ENCODE measurements at places on chromosomes 13 and 19.

GRCh38 chr19:19457671-19458070, 52.2 kb downstream of the GATAD2A start:
- no peak for DNase-seq

- DNase-seq: no peak
These were observed 144.4 kb downstream of the DIAPH3 start for GRCh38 chr13:60019119-60019993.

GRCh38 chr13:106651442-106651841, 83.5 kb upstream of the ARGLU1 start:
- no peak for DNase-seq

DNA sequence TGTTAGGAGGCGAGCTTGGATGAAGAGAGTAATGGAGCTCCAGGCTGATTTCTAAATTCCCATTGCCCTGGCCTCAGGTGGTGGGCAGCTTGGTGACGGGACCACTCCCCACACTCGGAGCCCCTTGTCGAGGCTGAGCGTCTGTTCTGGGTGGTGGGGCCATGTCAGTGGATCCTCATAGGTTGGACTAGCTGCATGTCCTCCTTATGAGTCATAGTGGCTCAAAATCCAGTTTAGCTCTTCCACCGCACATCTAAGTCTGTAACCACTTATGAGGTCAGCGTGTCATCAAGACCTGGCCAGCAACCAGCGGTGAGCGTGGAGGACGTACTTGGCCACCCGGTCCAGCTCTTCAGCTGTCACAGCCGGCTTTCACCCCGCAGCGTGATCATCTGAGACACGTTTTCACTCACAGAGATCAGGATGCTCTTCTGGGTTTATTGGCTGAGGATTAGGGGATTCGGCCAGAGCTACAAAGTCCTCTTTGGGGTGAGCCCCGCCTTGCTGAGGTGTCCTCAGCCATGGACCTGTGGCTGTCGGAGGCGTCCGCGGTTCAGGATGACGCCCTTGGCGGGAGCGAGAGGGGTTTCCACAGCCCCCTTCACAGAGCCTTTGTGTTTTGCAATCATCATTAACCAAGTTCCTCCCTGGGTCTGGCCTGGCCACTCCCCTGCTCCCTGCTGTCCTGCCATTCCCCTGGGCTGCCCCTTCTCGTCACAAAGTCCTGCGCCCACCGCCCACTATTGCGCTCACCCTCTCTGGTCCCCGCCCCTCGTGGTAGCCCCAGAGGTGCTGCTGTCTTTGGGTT, 41.9 kb downstream of the ADPRHL1 start:
- DNase-seq: no peak

DNA sequence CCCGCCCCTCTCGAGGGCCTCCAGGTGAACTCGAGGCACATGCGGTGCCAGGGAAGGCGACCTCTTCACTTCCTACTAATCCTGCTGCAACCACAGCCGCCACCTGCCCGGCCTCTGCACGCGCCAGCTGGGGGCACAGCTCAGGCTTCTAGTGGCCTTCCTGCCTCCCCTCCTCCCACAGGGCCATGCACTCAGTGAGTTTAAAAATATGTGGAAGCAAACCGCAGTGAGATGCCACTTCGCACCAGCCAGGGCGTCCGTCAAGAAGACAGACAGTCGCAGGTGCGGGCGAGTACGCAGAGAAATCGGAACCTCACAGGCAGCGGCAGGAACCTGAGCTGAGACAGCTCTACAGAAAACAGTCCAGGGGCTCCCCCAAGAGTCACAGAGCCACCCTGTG, 10.4 kb downstream of the LMNB2 start:
- no peak for DNase-seq

DNA sequence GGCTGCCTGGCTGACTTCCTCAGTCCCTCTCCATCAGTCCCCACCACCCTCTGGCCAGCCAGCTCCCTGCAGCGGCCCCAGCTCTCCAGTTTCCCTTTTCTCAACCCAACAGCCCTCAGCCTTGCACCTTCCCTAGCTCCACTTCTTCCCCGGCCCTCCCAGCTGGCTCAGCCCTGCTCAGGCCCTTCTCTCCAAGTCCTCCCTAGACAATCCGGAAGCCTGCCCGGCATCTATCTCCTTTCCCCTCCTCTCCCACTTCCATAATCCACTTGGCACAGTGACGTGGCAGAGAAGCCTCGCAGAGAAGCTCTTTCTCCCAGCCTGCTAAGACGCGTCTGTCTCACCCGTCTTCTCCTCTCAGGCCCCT, 1.1 kb downstream of the UBXN6 start:
- peak; percentile 32 for DNase-seq

- DNase-seq: no peak
These were observed at the start of gene FUT2 for GRCh38 chr19:48695743-48696352. TSS of gene FUT2 (plus strand) at chr19:48695971. CDS start at chr19:48702957, 6,986 bp downstream.

- DNase-seq: no peak
These were observed 3.4 kb downstream of the ZNF430 start for GRCh38 chr19:21023901-21024300.

DNA sequence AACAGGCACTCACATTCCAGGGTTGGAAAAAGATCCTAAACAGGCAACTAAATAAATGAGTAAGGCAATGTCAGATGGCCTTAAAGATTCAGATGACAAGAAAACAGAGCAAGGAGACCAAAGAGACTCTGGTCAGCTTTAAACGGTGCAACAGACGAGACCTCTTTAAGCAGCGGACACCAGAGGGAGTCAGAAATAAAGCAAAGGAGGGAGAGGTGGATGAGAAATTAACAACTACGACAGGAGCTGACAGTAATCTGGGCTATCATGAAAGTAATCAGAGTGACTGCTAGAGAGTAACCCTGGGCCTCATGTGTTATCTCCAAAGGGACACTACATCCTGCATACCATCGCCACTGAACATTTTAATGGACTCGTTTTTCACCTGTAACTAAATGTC, 1.1 kb downstream of the ZNF550 start:
- DNase-seq: no peak

GRCh38 chr19:1910177-1910576, 5.0 kb downstream of the ADAT3 start:
- no peak for DNase-seq

GRCh38 chr13:43758834-43759233, 27.9 kb downstream of the ENOX1 start:
- no peak for DNase-seq

DNA sequence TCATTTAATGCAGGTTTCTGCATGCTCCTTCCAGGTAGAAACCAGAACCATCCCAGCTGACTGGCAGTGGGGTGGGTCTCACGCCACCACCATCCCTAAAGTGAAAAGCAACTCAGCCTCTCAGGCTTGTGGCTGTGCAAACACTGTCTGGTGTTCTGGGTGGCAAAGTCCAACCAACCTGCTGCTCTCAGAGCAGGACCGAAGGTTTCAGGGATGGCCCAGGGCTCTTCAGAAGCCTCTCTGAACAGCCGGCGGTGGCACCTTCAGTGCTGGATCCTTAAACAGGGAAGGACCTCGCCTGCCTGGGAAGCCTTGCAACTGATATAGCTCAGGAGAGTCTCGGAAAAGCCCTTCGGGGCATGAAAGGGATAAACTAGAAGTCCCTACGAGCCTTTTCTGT, 100.8 kb downstream of the COL4A1 start:
- DNase-seq: no peak

GRCh38 chr19:47882890-47883289, 3.2 kb downstream of the SULT2A1 start:
- DNase-seq: no peak

DNA sequence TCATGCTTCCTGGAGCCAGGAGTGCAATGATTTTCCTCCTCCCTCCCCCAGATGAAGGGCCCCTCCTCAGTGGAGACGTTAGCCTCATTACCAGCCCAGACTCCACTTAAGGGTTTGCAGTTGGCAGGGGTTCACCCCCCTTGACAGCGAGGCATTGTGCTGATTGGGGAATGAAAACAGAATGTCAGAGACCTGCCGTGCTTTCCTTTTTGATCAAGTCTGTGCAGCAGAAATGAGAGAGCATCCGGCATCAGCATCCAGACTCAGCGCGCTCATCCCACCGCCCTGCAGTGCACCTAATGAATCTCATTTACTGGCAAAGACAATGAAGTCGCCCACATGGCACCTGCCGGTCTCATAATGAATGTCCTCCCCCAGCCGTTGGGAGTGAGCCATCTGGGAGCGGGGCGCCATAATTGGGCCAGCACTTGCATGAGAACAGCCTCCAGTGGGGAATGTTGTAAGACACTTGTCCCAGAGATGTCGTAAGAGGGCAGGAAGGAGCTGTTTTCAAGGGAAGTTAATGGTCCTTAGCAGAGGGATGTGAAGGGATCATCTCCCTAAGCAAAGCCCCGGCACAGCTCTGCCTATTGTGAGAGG, 98.3 kb upstream of the UQCRFS1 start:
- DNase-seq: no peak

DNA sequence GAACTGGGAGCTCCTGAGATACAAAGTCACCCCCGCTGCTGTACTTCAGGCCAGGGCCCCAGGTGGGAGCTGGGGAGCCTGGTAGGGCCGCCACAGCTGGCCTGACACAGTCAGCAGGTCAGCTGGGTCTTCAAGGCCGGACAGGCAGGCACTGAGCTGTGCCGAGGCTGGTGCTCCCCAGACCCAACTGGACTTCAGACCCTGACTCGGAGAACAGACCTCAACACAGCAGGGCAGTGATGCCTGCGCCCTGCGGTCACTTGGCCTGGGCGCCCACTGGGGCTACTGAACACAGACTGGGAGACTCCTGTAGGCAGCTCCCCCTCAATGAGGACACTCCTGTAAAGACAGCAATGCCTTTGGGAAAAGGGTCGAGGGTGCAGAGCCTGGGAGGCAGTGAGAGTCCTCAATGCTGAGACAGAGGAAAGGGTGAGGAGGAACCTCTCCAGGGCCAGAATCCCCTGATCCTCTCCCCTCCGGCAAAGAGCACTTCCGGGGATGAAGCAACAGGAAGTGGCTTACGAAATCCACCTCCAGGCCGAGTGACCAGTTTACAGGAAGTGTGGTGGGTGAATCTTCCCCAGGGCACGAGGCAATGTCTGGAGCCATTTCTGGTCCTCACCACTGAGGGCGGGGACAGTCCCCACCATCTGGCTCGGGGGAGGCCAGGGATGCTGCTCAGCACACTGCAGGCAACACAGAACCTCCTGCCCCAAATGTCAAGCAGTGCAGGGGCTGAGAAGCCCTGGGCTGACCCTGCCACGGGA, 40.8 kb upstream of the ISYNA1 start:
- DNase-seq: peak; percentile 86

DNA sequence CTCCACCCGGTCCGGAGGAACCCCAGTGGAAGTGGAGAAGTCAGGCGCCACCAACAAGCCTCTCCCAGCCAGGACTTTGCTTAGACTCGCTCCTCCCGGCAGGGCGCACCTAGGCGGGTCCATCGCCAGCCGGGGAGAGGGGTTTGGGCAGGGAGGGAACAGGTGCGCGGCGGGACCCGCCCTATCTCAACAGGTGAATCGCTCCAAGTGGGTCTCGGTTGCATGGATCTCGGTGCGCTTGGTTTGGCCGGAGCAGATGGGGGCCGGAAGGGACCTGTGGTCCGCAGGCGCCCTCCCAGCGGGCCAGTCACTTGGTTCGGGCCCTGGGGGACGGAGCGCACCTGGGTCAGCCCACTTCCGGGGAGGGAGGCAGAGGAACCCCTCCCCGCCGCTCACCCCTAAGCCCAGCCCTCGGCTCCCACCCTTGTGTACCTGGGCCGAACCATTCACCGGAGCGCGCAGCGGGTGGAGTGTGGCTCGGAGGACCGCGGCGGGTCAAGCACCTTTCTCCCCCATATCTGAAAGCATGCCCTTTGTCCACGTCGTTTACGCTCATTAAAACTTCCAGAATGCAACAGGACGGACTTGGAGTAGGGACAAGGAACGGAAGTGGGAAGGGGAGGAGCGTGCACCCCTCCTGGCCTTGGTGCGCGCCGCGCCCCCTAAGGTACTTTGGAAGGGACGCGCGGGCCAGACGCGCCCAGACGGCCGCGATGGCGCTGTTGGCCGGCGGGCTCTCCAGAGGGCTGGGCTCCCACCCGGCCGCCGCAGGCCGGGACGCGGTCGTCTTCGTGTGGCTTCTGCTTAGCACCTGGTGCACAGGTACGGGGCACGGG, at the start of gene LSR:
LSR (plus strand) TSS at position 693 of the 836 bp plus-strand sequence; CDS start at position 714, 21 bp downstream.
- peak; percentile 97 for DNase-seq

DNA sequence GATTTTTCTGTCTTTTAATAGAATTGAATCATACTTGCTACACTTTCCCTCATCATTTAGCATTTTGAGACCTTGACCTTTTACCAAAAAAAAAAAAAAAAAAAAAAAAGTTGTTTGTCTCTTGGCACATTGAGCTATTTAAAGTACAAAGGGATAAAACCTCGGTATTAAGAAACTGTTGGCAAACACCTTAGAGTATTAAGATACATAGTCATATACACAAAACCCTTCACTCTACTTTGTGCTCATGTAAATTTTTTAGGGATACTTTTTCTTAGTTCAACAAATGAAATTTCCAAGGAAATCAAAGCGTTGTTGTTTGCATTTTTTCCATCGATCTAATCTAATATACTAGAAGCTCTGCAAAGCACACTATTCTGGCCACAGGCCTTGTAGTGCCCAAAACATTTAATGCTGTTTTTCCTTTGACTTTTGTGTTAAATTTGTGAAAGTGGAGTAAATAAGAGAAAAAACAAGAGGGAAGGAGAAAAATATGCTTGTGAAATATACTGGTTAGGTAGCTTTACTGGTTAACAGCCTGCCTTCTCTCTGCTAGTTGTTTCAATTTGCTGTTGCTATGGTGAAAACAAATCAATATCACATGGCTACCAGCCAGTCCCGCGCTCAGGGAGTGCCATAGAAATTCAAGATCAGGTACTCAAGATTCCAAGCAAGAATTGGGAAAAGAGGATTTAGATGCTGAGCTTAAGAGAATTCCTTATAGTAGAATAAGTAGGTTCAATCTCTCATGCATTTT, 2.6 kb downstream of the MBNL2 start:
- DNase-seq: no peak

GRCh38 chr19:28018499-28018898, 1194.5 kb downstream of the UQCRFS1 start:
- no peak for DNase-seq

- no peak for DNase-seq
These were observed 72.3 kb upstream of the UQCRFS1 start for GRCh38 chr19:29285187-29285687.

GRCh38 chr19:4051175-4052101, 15.3 kb downstream of the ZBTB7A start:
- DNase-seq: no peak

DNA sequence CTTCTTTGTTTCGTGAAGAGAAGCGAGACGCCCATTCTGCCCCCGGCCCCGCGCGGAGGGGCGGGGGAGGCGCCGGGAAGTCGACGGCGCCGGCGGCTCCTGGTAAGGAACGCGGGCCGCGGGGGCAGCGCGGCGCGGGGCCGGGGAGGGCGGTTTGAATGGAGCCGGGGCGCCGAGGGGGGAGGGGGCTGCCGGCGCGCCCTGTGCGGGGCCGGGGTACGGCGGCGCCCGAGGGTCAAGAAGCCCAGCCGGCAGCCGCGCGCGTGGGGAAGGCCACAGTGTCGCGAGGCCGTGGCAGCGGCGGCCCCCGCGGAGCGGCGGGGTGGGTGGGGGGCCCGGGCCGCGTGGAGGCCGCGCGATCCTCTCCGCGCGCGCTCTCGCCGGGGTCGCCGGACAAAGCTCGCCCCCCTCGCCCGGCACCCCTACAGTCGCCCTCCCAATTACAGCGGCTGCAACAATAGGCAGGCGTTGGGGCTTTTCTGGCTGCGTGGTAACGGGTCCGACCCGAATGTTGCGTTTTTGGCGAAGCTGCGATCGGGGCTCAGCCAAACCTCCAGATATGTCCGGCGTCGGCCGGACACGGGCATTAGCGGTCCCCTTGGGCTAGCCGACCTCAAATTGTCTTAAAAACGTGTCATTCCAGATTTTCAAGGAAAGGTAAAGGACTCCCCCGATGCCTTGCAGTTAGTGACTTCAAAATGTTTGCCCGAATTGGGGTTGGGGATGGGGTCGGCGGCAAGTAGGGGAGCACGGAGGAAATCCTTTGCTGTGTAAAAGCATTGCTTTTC, 437 bp downstream of the SMARCA4 start:
- no peak for DNase-seq
